Subcutaneous adipose tissue (tissue), 4 donors: ENCODE measurements at places on chromosomes 3 and 15. TPM values are rescaled to one million over a fixed set of nuclear protein-coding genes. Genes with fewer than 3 reads are reported as not detected.

The VEPH1 gene
- 11.9 TPM for total RNA-seq

The TGFBR2 gene
- 261 TPM for total RNA-seq

The ITPKA gene
- total RNA-seq = not detected

The ANKRD63 gene
- total RNA-seq = not detected

The ARHGAP11A gene
- 4.0 TPM for total RNA-seq

The TMC3 gene
- not detected for total RNA-seq

The MLH1 gene
- 46.1 TPM for total RNA-seq

The ZNF502 gene
- total RNA-seq = 6.2 TPM

The IGF2BP2 gene
- 30.0 TPM for total RNA-seq
